ENCODE measurements at places on chromosomes 1 and 21.

DNA sequence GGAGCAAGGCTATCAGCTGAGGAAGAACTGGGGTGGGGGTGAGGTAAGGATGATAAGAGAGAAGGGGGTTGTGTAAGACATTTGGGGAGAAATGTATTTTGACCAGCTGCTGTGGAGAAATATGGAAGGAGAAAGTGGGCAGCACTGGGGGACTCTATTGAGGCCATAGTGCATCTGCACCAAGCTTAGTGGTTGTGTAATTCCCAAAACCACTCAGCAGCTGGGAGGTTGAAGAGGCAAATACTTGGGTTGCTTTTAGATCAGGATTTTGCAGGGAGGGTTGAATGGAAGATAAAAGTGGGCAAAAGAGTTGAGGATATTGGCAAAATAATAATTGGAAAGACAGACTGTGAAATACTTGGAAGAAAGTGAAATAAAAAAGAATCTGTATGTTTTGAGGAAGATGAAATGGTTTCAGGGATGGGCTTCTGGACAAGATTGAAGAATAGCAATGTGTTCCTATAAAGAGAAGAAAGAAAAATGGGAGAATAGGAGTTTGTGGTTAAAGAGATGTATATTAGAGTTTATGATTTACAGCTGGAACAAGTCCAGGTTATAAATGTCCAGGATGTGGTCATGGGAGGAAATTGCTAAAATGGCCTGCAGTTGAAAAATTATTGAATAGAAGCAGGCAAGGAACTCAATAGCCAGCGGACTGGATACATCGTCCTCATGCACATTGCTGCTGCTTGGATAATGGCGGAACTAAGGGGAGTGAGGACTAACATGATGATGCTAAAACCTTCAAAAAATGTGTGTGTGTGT is 162.7 kb downstream of the DNM3 start:
- DNase-seq = no peak

DNA sequence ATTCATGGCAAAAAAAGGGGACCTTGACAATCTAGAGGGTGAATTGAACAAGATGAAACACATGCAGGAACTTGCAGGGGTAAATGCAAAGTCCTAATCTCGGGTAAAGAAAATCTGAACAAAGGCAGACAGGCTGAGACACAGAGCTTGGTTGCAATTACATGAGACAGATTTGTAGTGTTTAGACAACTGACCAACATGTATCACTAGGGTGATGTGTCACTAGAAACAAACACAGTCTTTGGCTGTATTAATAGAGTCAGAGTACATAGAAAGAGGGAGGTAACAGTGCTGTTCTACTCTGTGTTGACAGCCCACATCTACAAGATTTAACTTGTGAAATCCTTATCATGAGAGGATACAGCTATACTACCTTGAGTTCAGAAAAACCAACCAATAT is 78.1 kb upstream of the GRIK3 start:
- no peak for DNase-seq

DNA sequence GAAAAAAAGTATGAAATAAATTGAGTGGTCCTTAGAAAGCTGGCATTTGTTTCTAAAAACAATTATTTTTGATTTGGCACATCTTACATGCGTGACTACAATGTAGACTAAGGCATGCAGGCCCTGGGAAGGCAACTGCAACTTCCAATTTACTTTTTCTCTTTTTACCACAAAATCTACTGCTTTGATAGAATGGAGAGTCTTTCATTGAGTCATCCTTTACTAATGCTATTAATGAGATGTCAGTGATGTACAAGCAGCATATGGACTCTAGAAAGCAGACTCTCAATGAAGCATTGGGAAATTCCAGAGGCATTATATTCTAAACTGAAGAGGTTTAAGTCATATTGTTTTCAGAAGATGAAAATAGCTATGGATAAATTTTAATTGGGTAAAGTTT is 29.6 kb upstream of the PRRX1 start:
- no peak for DNase-seq

DNA sequence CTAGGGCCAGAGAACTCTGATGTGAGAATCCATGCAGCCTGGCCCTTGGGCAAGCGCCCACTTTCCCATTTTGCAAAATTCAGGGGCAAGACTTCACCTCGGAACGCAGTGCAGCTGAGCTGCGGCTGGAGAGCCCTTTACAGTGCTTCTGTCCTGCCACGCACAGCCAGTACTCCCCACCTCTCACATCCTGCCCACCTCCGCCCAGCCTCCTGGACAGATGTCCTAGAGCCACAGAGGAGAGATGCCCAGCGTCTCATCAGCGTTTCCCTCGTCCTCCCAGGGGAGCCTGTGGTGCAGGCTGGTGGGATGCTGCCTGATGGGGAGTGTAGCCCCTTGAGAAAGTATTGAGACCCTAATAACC is 29.6 kb downstream of the RUNX3 start:
- no peak for DNase-seq

GRCh38 chr1:232793944-232794343 is 11.3 kb upstream of the MAP10 start:
- no peak for DNase-seq

GRCh38 chr1:244788493-244789275 is 46.8 kb upstream of the COX20 start:
- no peak for DNase-seq
